ENCODE measurements at places on chromosomes 4 and X.
A peak's percentile ranks its signal among the peaks of the same experiment; 100 is the strongest.

GRCh38 chr4:60938621-60939020 lies 261.5 kb upstream of the ADGRL3 start:
- no peak for DNase-seq

DNA sequence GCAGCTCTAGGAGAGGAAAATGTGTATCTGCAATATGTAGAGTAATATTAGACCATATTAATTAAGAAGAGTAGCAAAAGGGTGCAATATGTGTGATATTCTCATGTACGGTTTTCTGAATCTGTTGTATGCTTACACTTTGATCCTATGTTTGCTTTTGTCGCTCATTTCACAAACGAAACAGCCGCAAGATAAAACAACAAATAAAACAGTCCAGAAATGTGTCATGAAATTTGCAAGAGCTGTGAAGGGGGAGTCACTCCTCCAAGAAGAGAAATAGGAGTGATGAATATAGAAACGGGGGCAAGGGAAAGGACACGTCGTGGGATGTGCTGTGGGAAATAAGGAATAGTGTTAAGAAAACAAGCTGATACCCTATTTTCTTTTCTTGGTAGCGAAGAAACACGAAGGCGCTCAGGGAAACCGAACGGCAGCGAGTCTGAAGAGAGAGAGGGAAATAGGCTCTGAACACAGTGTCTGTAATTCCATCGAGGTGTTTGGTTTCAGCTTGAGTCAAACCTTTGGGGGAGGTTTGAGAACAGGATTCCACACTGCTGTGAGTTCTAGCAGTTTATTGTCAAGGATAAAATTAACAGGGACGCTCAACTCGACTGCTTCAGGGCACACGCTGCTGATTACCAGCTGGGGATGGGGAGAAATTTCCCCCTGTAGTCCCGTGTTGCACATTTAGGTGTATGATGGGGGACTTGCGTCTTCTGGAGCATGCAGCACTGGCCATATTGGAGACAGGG lies 595.6 kb upstream of the TENM3 start:
- DNase-seq: no peak

GRCh38 chrX:31092476-31092875 lies 20.6 kb upstream of the FTHL17 start:
- no peak for DNase-seq

DNA sequence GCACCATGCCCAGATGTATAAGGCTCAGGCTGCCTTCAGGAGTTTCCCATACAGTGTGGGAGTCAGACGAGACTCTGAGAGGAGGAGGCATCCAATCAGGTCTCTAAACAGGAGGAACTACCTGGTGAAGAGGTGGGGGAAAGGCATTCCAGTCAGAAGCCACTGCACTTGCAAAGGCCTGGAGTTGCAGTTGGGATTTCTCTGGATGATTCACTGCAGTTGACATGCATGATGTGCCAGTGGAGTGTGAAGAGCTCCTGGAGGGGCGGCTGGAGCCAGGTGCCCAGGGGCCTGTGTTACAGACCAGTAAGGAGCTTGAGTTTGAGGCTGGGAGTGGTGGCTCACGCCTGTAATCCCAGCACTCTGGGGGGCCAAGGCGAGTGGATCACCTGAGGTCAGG lies 339.1 kb downstream of the ARHGAP10 start:
- no peak for DNase-seq

GRCh38 chr4:123365412-123365811 lies 31.2 kb upstream of the SPRY1 start:
- DNase-seq: peak; percentile 17

- DNase-seq: peak; percentile 46
Measured at GRCh38 chrX:141632124-141632523, 42.6 kb downstream of the SPANXA2 start.

DNA sequence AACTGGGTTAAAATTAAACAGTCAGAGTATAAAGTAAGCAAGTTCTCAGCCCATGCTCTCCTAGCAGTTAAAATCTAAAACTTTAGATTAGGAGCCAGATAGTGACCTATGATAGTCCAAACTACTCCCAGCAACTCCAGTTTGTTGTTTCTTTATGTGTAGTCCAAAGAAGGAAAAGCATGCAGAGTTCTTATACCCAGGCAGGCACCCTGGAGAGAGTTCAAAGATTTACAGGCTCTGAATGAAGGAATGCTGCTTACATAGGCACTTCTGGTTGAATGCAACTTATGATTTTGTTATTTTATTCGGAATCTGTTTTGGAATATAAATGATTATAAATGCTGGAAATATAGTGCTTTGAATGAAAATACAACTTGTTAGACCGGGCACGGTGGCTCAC lies 67.2 kb downstream of the GPAT3 start:
- no peak for DNase-seq

GRCh38 chr4:83852085-83852451 lies 316.2 kb downstream of the GPAT3 start:
- peak; percentile 92 for DNase-seq

DNA sequence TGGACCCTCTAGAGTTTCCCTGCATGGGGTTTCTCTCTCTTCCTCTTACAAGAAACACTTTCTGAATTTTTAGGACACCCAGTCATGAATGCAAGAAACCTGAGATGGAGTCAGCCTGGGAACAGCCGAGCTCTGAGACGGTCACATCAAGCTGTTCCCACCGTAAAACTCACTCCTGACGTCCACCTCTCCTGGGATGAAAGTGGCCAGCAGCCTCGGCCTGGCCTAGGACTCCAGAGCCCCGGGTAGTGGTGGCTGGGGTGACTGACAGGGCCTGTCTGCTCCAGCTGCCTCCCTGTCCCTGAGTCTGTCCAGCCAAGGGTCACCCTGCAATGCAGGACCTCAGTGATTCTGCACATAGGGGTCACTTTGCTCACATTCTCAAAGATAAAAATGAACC lies 217.8 kb downstream of the SHOX start:
- DNase-seq: no peak

GRCh38 chr4:54683616-54684346 lies 26.0 kb downstream of the KIT start:
- no peak for DNase-seq

Data from fibroblast of lung (primary cell).